ENCODE measurements at places on chromosomes 2 and 18.

GRCh38 chr18:25299426-25300300 lies 52.3 kb downstream of the ZNF521 start:
- DNase-seq, result no peak

GRCh38 chr2:7570247-7570646 lies 653.0 kb downstream of the RNF144A start:
- DNase-seq, result no peak

GRCh38 chr18:57811477-57812125 lies 8.5 kb upstream of the ATP8B1 start:
- no peak for DNase-seq

DNA sequence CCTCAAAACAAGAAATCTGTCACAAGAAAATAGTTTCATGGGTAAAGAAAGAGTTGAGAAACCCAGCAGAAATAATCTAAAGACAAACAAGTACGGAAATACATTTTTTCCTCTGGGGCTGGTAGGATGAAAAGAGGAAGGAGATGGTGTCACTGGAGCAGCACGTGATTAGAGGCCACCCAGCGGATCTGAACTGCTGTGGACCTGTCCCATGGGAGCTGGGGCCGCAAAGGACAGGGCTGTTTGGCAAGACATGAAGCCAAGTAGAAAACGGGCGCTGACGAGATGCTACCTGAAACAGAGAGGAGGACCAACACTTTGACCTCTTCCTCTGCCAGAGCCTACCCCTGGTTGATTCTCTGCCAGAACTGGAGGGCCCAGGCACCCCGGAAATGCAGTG lies 295.4 kb upstream of the ATP5MC3 start:
- DNase-seq, result no peak

DNA sequence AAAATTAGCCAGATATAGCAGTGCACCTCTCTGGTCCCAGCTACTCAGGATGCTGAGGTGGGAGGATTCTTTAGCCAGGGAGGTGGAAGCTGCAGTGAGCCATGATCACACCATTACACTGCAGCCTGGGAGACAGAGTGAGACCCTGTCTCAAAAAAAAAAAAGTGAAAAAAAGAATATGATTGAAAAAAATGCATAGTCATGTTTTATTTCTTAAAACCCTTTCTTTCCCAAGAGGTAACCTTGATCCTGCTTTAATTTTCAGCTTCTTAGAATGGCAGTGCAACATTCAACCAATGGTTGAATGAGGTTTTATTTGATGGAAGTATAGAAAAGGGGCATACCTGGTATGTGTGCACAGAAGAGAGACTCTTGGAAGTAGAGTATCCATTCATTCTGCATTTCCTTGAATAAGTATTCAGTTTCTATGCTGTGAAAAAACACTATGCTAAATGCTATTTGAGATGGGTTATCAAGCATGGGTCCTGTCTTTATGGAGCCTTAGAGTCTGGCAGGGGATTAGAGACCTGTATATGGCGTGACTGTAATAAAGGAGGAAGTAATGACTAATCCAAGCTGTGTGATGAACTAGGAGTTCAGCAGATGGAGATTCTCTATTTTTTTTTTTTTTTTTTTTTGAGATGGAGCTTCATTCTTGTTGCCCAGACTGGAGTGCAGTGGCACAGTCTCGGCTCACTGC lies 146.3 kb downstream of the WDSUB1 start:
- DNase-seq, result no peak

GRCh38 chr2:25936889-25937545 lies 45.3 kb downstream of the KIF3C start:
- no peak for DNase-seq

GRCh38 chr18:76657911-76658470 lies 162.9 kb upstream of the ZNF516 start:
- DNase-seq, result no peak

DNA sequence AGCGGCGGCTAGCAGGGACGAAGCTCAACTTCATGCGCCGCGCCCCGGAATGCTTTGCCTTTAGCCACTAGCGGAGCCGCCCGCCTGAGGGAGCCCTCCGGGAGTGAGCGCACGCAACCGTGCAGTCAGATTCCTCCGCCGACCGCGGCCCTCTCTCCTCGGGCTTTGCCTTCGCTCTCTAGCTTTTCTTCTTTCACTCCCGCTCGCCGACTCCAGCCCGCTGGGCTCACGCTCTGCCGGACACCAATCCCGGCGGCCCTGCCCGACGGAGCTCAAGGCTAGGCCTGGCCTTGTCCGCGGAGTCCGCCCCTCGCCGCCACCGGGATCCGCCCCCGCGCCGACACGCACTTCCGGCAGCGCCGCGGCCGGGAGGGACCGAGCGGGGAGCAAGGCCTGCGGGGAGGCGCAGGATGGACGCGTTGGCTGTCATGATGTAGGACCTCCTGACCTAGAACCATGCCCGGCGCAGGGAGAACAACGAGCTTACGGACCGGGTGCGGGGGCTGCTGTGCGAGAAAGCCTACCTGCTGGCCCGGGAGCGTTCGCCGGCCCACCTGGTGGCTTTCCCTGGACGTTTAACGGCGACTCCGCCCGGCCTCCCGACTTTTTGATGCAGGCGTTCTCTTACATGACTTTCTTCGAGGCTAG lies 40.8 kb upstream of the AKAIN1 start:
- DNase-seq, result peak; percentile 88

Data from stimulated activated CD4-positive, alpha-beta T cell treated with anti-CD3 and anti-CD28 coated beads, TNF-alpha, amount 100 ng/mL, for 4 hours (primary cell).